CD4-positive, alpha-beta T cell treated with Interleukin-2 at 100 ng/mL for 4 hours (primary cell): ENCODE measurements at places on chromosomes 3 and 15.

GRCh38 chr15:71800835-71801745 is 9.3 kb upstream of the NR2E3 start:
- peak; percentile 2 for DNase-seq

DNA sequence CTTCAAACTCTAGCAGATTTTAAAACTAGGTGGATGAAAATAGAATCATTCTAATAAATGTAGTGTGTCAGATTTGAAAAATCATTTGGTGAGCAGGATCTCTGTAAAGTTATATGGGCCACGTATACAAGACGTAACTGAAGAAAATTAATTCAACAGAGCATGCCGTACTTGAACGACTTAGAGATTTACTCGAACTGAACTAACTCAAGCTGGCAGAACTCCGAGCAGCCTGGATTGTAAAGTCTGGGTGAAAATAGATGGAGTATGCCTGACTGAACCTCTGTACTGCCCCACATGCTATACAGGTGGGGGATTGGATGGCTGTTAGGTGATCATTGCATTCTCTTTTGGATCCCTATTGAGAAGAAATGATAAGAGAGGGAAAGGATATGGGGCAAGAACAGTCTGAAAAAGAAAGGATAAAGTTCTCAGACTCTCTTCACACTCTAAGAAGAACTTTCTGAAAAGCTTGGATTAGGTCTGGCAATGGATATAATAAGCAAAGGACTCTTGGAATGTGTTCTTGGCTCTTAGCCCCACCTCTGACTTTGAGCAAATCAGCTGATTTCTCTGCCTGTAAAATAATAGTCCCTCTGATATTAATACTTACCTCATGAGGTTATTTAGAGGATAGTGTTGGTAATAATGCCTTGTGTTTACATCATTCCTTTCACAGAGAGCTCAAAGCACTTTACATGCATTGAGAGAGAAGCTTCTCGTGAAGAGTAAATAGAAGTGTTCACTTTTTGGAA is 147.5 kb downstream of the FILIP1L start:
- no peak for DNase-seq

GRCh38 chr3:18717598-18717997 is 292.5 kb upstream of the SATB1 start:
- peak; percentile 47 for DNase-seq

DNA sequence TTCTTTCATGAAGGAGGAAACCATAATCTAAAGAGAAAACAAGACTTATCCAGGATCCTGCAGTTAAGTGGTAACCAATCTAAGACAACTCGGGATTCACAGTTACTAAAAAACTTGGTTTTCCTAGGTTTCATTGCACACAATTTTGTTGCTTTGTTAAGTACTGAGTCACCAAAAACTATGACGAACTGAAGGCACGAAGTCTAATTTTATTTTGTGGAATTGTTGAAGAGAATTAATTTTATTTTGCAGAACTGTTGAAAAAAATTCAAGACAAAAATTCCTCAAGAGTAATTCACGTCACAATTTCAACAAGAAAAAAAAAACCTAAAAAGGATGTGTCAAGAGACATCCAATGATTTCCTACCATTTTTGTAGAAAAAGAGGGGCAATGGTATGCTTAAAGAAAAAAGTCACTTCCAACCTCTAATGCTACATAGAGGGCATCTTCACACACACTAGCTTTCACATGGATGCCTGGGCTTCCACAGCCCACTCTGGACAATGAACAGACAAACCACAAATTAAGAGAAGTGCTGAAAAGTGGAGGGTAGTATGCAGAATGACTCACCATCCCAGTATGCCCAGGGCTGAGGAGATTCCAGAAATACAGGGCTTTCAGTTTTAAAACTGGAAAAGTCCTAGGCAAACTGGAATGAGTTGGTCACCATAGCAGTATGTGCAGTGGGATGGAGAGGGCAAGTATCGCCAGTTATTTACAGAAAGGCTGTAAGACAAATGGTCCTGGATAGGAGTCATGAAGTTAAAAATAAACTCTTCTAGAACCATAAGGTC is 29.2 kb downstream of the PLOD2 start:
- no peak for DNase-seq

GRCh38 chr3:10600296-10600714 is 94.9 kb upstream of the ATP2B2 start:
- DNase-seq, result no peak

DNA sequence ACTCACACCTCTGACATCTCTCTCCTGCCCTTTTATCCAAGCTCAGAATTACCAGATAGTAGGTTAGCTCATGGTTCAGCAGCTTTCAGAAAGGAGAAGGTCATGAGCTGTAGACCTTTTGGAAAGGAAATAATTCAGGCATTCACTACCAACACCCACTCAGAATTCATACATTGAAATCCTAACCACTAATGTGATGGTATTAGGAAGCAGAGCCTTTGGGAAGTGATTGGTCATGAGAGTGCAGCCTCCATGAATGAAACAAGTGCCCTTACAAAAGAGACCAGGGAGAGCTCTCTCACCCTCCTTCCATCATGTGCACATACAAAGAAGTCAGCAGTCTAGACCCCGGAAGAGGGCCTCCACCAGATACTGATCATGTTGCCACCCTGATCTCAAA is 315.8 kb upstream of the CCDC54 start:
- no peak for DNase-seq

DNA sequence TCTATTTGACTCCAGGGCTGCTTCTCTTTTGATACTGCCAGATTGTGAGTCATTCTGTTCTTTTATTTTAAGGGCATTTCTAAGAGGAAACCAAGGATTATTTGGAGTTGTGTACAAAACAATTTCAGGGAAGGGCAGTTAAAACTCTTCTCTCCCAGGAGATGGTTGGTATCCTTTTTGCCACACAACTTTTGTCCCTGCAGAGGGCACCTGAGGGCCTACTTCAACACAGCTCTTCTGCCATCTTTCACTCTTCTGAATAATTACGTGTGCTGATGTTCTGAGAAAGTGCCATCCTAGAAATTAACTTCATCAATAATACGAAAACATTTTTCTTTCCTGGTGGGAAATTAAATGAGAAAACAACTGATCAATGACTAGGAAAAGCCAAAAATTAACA is 75.7 kb upstream of the GADL1 start:
- no peak for DNase-seq

DNA sequence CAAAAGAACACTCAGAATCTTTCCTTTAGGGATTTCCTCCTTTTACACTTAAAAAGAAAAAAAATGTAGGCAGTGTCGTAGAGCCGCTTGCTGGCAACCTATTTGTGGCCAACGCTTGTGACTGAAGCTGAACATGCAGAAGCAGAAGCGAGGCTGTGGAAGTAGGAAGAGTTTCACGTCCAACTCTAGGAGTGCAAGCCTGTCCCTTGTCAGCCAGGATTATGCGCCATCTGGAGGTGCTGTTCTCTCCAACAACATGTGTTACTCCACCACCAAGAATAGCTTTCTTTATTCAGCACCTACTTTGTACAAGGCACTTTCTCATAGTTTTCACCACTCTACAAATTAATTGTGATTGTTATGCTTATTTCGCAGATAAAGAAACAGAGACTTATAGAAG is 223.2 kb upstream of the LMCD1 start:
- no peak for DNase-seq

DNA sequence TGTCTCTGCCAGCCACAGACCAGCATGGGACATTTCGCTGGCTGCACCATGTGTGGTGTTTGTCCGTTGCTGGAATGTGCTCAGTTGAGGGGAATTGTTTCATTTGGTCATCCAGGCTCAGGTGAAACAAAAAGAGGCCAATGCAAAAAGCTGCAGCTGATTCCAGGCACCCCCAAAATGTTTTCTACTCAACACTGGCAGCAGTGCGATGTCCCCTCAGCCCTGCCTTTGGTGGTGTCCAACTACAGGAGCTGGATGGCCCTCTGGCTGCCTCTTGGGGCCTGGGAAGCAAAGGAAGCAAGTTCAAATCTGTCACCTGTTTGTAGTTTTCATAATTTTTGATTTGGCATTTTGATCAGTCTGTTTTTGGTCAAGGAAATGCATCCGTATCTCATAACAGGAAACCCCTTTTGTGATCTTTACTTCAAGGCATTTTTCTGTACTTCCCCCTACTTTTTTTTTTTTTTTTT is 141.8 kb downstream of the EEFSEC start:
- DNase-seq, result peak; percentile 32

- DNase-seq, result no peak
These were observed 30.0 kb downstream of the NIPA2 start for GRCh38 chr15:22868495-22868894.

GRCh38 chr3:171458864-171459136 is 1.4 kb downstream of the TNIK start:
- DNase-seq, result no peak

DNA sequence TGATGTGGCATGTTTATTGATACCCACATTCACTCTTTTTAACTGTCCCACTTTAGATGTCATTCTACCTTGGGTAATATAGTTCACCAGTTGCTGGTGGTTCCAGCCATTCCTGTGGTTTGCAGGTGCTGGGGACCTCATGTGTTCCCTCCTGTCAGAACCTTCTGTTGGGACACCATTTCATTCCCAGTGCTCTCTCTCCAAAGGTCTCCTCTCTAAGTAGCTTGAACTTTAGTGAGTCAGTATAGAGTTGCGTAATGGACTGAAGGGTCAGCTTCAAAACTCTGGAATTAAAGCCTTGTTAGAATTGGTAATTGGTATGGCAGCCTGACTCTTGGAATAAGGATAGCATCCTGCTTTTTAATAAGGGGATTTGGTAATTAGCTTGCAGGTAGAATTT is 108.5 kb downstream of the PLCL2 start:
- no peak for DNase-seq
